Neural progenitor cell (in vitro differentiated cells): ENCODE measurements at places on chromosomes 6 and 20. TPM values are rescaled to one million over a fixed set of nuclear protein-coding genes. Genes with fewer than 3 reads are reported as not detected.

CLVS2 gene
- 0.84 and 1.8 TPM in 2 replicates for total RNA-seq

OOEP gene
- total RNA-seq: not detected in 2 replicates

GRCh38 chr20:32675223-32675975, 1.7 kb upstream of the C20orf203 start:
- peak; percentile 60 for DNase-seq

GRCh38 chr6:139135578-139136545, 982 bp downstream of the HECA start:
- peak; percentile 55 for DNase-seq

DNA sequence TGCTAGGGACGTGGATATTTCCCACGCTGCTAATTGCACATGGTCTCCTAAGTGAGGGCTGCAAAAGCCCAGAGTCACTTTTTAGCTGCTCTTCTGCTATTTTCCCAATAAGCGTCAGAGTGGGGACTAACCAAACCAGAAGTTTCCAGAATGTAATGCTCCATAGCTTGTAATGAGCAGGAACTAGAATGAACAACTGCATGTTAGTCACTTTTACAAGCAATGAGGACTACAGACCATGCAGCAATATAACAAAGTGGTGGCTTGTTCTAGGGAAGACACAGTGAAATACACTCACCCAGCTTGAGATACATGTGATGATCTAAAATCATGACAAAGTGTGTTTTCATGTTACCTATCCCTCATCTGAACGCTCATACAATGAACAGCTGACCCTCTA, 314.1 kb upstream of the SGK1 start:
- DNase-seq: no peak

DNA sequence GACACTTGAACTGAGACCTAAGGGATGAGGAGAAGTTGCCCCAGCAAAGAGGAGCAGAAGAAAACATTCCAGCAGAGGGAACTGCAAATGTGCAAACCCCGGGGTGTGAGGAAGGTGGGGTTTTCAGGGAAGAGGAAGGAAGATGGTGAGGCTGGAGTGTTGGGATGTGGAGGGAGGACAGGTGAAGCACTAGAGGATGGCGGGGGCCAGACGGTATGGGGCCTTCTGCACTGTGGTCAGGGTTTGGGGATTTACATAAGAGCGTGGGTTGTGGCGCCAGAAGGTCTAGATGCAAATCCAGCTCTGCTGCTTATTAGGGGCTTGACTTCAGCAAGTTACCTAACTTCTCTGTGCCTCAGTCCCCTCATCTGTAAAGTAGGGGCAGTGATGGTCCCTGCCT, 16.0 kb downstream of the DLGAP4 start:
- no peak for DNase-seq

DNA sequence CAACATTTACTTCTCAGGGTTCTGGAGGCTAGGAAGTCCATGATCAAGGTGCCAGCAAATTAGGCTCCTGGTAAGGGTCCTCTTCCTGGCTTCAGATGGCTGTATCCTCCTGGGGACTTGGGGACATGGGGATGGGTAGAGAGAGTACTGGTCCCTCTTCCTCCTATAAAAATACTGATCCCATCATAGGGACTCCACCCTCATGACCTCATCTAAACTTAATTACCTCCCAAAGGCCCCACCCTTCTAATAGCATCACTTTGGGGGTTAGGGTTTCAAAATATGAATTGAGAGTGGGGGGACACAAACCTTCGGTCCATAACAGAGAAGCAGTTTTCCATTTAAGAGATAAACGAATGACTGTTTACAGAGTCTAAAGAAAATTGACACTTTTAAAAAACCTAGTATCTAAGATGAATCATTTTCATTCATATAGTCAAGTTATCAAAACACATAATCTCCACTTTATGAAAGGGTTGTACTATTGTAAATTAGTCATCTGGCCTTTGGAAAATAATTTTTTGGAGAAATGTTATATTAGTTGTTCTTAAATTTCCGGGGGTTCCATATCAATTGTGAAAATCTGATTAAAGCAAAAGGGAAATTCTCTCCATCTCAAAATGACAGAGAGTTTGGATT, 33.5 kb downstream of the ELOVL5 start:
- DNase-seq: no peak

DNA sequence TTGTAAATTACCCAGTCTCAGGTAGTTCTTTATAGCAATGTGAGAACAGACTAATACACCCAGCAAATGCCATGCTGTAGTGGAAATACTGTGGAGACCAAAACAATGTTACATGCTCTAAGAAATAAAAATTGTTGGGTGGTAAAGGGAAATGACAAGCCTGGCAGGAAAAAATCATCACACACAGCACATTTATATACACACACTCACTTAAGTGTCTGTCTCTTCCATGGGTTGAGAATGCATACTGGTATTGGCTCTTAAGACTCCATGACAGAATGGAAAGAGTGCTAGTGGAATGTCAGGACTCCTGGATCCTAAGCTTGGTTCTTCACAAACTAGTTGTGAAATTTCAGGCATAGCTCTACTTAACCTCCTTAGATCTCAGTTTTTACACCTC, 343.0 kb downstream of the CD83 start:
- no peak for DNase-seq

DNA sequence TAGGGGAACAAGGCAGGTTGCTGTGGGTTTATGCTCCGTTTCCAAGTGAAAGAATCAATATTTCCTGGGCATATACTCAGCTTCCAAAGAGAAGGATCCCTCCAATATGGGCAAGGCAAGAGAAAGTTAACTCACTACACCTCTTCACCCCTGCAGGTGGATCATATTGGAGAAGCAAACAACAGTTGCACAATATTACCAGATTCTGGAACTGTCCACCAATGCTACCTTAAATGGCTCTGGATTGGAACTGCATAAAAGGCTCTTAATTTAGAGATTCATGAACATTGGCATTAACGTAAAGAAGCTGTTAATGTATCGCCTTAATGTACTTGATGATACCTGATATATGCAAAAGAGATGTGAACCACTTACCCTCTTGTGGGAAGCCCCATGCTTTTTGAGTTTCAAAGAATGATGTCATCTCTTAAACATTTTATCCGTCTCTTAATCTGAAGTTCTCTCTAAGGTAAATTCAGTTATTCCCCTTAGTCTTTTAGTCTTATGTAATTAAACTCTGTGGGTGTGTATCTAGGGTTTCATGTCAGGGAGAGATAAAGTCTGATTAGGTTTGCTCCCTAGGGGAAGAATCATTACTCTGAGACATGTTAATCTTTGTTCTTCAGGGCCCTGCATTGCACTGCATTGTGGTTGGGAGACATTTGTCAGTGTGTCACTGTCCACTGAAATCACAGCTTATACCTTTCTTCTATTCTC, 99.5 kb downstream of the PHACTR1 start:
- no peak for DNase-seq

DNA sequence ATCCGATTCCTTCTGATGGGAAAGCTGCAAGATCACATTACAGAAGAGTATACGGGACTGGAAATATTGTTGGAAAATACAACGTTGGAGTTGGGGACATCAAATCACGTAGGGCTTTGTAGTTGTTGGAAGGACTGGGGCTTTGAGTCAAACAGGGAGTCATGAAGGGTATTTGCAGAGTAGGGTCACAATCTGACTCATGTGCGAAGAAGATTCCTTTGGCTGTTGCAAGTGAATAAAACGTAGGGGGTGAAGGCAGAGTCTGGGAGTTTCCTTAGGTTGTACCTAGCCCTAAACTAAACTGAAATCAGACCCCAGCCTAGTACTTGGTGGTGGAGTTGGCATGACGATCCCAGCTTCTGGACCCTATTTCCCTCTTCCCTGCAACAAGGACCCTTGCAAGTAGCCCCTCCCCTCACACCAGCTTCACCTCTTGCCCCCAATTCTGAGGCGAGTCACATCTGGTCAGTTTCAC, 32.3 kb downstream of the SNX5 start:
- DNase-seq: no peak

GRCh38 chr6:150057501-150057951, 11.4 kb downstream of the ULBP3 start:
- DNase-seq: no peak

DNA sequence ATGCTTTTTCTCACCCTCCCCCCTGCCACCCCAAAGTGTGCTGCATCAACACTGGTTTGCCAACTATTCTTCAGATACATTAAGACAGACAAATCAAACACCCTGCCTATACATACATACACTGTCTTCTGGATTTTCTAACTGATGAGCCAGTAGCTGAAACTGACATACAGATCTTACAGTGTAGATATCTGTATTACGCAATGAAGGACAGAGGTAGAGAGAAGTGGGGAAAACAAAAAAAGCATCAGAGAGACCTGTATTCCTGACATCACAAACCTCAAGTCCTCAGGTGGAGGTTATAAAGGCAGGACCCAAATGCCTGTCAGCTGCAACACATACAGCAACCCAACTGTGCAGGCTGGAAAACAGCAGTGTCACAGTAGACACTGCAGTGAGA, 535.4 kb downstream of the HACE1 start:
- no peak for DNase-seq

DNA sequence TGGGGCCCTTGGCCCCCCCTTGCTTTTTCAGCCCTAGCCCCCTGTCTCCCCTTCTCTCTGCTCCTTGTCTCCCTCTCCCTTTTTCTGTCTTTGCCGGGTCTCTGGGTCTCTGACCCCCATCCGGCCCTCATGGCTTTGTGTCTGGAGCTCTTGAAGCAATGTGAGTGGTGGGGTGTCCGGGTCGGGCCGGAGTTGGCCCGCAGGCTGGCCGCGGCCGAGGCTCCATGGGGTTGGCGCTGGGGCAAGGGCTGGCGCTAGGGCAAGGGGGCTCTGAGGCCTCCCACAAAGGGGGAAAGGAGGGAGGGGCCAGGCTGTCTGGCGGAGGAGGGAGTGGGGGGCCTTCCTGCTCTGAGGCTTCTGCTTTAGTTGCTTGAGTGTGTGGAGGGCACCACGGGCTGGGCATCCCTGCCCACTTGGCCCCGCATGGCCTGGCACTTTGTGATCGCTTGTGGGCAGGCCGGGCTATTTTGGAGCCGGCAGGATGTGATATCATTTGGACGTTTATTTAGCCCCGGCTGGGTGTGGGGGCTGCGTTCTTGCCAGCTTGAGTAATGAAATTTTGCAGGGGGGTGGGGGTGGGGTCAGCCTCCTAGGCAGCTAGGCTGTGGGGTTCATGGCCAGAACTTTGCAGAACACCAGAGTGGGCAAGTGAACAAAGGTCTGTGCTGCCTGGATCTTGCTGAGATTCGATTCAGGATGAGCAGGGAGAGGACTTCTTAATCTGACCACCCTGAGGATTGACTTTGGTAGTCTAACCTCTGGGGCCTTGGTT, 78.7 kb upstream of the MYL9 start:
- DNase-seq: peak; percentile 51

DNA sequence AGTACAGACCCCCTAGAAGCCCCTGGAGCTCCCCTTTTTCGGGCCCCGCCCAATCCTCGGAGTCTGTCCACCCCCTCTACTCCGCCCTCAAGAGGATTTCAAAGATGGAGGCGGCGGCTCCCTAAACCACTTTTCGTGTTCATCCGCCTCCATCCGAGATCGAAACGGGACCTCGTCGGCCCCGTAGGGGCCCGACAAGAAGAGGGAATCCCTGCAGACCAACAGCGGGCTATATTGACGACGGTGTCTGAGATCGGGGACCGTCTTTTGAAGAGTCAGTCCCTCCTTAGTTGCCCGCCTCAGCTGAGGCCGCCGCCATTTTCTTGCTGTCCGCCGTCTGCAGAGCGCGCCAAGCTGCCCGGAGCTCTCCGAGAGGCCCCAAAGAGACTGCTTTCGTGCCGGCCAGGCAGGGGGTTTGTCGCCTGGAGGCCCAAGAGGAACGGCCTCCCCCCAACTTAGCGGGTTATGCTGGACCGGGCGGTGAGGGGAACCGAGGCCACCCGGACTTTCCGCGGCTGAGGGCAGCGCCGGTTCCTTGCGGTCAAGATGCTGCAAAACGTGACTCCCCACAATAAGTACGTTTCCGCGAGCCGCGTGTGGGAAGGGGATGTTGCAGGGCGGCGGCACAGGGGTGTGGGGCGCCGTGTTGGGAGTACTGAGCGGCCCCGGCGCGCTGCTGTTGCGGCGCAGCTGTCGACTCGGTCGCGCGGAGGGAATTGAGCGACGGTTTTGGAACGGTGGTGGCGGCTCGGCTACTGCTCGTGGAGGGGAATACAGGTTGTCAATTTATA, 4.2 kb downstream of the BRD2 start:
- DNase-seq: peak; percentile 70
